ENCODE measurements at places on chromosomes 11 and 22. TPM values are rescaled to one million over a fixed set of nuclear protein-coding genes. Genes with fewer than 3 reads are reported as not detected.

The INS gene
- not detected for total RNA-seq

- DNase-seq, result no peak
Observed at GRCh38 chr22:41491374-41492100, 22.6 kb downstream of the ACO2 start.

DNA sequence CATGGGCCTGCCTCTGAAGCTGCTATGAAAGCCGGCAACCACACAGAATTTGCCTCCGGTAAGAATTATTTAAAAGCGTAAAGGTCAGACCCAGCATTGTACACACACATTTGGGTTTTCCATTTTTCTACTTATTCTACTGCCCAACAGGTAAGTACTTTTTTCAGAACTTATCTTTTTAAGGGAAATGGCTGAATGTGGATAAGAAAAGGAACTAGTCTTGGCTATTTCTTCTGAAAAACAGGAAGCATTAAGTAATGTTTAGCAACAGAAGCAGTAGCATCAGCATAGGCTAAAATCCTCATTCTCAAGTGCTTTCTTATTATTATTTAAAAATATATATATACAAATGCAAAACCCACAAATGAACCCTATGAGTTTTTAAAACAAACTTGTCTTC, 103.1 kb downstream of the MPPED2 start:
- no peak for DNase-seq

DNA sequence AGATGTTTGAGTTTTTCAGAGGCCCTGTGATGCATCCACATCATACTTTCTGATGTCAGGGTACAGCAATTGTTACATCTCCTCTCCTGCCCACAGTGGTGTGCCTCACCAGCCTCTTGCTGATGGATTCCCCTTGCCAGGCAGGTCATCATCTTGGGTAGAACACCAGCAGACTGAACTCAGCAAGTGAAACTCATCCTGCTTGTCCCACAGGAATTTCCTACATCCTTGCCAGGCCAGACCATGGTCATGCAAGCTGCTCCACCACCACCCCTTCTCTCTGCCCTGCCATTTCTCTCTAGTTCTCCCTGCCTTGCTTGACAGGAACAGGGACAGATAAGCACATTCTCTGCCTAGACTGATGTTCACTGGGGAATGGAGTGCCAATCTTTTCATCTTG, 85.9 kb downstream of the PAX6 start:
- DNase-seq, result no peak

The OR8U1 gene
- not detected for total RNA-seq

The BACE1 gene
- total RNA-seq, result 0.48 TPM

The CHRNA10 gene
- total RNA-seq, result 1.2 TPM

GRCh38 chr11:83689144-83689780, 403.1 kb upstream of the CCDC90B start:
- DNase-seq, result no peak

GRCh38 chr11:130527636-130528297, 79.3 kb downstream of the ADAMTS15 start:
- DNase-seq, result no peak

GRCh38 chr11:134763030-134763388, 351.0 kb upstream of the B3GAT1 start:
- no peak for DNase-seq

DNA sequence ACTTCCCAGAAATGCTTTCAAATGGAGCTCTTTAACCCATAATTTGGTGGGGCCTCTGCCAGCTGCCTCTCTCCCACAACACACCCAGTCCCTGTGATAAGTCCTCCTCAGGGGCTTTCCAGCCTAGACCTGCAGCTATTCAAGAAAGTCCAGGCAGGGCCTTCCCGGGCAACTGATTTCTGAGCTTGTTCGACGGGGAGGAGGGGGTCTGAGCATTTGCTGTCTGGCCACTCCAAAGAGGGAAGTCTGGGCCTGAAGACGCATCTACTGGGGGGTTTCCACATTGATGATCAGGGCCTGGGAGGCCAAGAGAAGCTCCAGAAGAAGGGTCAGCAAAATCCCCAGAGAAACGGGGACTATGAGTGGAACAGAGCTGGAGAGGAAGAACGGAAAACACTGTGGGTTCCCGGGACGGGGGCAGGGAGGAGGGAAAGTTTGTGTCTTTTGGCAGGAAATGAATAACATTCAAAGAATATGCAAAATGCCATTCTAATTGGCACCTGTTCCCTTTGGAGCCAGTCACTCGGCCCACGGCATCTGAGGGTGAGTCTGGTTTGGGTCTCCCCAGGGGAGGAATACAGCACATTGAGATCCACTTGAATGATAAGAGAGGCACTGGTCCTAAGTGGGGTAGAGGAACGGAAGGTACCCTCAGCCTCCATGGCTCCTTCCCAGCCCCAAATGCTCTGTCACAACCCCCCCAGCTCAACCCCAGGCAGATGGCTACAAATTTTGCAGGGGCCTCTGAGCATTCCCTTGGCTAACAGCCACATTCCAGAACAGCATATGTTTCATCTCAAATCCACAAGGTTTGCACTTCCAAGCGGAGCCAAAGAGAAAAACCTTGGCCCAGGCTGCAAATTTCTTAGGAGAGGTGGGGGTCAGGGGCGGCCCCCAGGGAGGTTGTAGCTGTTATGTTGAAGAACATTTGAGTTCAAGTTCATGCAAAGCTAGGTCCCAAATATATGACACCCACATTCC, 72.0 kb downstream of the RPUSD4 start:
- DNase-seq, result no peak

GRCh38 chr22:40939202-40939601, 12.0 kb upstream of the RBX1 start:
- no peak for DNase-seq

GRCh38 chr11:108958368-108959104, 293.7 kb downstream of the DDX10 start:
- no peak for DNase-seq

DNA sequence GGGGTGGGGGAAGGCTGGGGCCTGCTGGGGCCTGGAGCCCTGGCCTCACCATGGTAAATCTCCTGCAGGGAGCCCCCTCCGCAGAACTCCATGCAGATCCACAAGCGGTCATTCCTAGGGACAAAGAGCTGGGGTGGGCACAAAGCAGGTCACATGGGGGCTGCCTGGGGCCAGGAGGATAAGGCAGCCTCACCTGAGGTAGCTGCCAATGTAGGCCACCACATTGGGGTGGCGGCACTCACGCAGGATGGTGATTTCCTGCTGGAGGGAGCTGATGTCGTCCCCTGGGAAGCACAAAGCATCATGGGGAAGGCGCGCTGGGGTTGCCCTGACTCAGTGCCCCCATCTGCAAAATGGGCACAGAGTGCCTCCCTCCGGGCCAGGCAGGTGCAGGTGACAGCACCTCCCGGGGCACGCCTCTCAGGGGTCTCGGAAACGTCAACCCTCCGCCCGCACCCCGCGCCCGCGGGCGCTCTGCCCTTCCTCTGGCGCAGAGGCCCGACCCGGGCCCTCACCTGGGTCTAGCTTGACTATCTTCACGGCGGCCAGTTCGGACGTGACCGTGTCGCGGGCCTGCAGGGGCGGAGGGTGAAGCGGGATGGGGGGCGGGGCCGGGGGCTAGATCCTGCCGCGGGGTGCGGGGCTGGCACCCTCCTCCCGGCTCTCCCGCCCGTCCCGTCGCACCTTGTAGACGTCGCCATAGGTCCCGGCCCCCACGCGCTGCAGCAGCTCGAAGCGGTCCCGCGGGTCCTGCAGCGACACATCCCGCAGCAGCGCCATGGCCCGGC, 450 bp downstream of the MAP4K2 start:
- no peak for DNase-seq

GRCh38 chr11:85950317-85951048, 95.3 kb downstream of the CCDC83 start:
- DNase-seq, result no peak

The SLC25A1 gene
- 34.1 TPM for total RNA-seq

- DNase-seq, result no peak
Observed at GRCh38 chr11:95778699-95779098, 10.9 kb downstream of the FAM76B start.
